GM13977 (cell line): ENCODE measurements at places on chromosomes 7 and 10.
A peak's percentile ranks its signal among the peaks of the same experiment; 100 is the strongest.

GRCh38 chr10:87656431-87657072 lies 3.1 kb upstream of the PAPSS2 start:
- peak; percentile 77 for DNase-seq

DNA sequence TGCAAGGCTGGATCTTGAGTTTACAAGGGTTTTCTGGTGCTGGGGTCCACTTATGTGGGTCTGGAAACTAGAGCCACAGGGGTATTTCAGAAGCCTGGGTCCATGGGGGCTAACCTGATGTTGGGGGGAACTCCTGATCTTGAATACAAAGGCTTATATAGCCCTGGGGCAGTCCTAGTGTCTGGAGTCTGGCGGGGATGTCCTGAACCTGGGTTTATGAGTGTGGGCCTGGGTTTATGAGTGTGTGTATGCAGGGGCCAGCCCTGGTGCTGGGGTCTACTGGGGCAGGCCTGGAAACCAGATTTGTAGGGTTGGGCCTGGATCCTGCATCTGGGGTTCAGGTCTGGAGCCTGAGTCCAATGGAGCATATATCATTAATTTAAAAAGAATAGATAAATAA lies 146.5 kb upstream of the C1GALT1 start:
- DNase-seq: no peak

DNA sequence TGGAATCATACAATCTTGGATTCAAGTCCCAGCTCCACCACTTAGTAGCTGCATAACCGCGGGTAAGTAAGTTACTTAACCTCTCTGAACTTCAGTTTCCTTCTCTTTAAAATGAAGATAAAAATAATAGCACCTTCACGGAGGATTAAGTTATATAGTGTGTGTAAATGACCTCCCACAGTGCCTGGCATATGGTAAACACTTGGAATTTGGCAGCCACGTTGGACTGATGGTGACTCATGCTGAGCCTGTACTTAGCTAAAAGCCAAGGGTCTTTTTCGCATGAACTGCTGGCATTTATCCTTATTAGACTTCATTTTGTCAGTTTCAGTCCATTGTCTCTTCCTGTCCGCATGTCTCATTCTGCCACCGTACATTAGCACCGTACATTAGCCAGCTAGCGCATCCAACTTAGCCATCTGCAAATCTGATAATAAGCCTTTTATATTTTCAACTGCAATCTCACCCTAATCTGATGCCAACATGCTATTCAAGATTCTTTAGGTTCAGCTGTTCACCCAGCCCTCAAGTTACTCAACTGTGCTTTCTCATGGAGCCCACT lies 11.2 kb downstream of the SLC13A4 start:
- no peak for DNase-seq

DNA sequence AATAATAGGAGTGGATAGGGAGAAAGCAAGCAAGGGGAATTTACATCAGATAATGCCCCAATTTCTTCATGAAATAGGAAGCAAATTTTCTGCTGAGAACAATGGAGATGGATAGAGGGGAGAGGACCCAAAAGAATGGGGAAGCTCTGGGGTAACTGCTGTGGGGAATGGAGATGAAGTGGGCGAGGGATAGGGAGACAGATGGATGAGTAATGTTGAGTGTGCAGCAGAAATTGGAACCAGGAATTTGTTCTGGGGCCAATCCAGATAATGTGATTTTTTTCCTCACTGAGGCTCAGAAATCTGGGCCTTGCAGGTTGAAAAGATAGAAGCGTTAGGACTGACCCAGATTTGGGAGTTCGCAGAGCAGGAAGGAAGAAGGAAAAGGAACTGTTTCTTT lies 24.5 kb upstream of the MRC1 start:
- DNase-seq: no peak

- no peak for DNase-seq
These were observed 24.7 kb upstream of the PIK3CG start for GRCh38 chr7:106840342-106840741.

- no peak for DNase-seq
These were observed 197.6 kb upstream of the FOXK1 start for GRCh38 chr7:4484545-4484944.
